CMK (cell line): ENCODE measurements at places on chromosomes 3 and 15.

DNA sequence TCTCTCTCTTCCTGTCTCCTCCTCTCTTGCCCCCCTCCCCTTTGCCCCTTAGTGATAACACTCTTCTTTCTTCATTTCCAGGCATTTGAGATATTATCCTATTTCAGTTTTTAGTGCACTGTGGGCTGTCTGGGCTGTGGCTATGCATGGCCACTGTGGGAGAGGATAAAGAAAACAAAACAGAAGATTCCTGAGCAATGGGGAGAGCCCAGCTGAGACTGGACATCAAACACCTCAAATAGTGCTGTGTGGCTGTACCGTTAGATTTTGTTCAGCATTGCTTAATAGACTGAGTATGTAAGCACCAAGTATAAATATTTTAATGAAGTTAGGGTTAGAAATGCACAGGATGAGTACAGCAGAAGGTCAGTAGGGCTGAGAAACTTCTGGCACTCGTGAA, 7.9 kb upstream of the GBE1 start:
- DNase-seq = no peak

DNA sequence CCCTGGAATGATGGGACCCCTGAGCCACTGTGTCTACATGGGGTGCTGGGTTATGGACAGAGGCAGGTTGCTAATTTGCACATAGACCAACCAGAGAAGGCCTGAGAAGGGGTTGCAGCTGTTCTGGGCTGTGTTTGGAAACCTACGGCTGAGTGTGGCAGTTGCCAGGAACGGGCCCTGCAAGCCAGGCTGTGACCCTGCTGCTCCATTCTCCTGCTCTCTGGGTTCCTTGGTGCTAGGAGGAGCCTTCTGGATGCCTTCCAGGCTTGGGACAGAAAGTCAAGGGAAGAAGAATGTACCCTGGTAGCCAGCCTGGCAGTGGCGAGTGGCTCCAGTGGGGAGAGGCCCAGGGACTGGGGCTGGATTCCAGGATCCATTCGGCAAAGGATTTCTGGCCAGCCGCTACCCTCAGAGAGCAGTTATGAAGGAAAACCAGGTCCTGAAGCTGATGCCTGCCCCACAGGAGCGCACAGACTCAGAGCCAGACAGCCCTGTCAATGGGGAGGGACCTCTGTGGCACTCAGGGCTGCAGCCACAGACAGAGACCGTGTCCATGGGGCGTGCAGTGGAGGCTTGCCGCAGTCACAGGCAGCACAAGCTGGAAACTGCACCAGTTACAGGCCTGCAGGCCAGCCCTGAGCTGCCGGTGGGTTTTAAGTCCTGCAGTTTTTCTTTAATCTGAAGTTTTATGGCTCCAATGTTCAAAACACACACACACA, 55.1 kb upstream of the ACAD9 start:
- no peak for DNase-seq

DNA sequence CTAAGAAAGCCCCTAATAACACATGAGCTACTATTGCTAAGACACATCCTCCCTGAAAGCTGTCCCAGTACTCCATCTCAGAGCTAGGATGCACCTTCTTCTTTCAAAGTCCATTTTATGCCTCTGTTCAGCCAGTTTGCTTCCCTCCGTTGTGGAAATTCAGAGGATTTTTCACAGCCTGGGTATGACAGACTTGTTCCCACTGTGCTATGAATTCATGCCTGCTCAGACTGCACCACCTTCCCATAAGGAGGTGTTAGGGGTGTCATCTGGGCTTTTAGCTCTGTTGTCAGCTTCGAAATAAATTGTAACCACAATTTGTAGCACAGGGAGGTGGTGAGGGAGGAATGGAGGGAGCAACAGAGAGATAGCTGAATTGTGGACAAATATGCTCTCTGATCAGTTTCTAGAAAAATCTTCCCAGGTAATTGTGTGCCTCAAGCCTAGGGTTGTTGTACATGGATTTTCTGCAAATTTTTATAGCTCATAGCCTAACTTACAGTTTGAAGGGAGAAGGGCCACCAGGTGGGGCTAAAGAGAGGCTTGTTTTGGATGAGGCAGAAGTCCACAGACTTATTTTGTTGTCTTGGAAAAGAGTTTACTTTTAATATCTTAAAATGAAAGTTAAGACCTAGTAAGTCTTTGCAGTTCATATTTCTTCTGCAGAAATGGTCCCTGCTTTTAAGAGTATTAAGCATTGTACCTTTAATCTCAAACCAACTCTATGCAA, 462.0 kb downstream of the PDCD6IP start:
- no peak for DNase-seq

GRCh38 chr15:73770050-73770449, 16.9 kb upstream of the INSYN1 start:
- no peak for DNase-seq

DNA sequence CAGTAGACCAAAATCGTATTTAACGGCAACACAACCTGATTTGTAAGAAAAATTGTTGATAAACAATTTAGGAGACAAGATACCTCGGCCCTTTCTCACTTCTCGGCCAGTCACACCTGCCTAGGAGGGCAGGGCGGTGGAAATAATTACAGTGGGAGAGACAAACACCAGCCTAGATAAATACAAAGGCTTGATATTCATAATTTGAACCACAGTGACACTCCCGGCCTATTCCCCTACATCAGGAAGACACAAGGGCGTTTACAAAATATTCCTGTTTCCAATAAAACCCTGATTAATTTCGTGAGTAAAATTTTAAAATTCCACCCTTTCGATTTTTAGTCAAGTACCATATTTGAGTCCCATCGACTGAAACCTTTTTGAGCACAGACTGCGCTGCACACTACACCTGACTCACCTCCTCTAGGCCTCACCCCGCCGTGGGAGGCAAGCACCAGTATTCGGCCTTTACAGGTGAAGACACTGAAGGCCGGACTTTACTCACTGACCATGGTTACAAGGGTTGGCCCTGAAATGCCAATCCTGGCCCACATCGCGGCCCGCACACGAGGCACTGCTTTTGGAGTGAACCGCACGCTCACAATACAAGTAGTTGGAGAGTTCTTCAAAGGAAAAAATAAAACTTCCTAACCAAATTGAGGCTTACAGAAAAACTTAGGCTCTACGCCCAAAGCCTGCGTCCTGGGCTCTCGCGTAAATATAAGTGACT, 794 bp downstream of the ARPP19 start:
- DNase-seq = no peak

DNA sequence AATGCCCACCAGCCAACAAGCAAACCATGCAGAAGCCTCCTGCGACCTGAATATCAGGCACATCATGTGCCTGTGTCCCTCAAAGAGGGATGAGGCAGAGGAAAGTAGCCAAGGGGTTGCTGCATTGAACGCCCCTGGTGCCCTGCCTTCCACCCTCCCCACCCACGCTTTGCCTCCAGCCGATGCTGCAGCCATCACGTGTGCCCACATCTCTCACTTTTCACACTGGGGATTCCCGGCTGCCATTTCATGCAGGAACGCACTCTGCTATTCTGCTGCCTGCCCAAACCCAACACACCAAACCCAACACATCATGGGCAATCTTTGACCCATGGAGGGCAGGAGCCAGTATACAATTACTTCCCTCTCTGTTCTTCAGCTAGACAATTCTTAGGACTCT, 462.2 kb upstream of the PROK2 start:
- DNase-seq = no peak

GRCh38 chr3:66344391-66344811, 123.6 kb downstream of the SLC25A26 start:
- DNase-seq = no peak

DNA sequence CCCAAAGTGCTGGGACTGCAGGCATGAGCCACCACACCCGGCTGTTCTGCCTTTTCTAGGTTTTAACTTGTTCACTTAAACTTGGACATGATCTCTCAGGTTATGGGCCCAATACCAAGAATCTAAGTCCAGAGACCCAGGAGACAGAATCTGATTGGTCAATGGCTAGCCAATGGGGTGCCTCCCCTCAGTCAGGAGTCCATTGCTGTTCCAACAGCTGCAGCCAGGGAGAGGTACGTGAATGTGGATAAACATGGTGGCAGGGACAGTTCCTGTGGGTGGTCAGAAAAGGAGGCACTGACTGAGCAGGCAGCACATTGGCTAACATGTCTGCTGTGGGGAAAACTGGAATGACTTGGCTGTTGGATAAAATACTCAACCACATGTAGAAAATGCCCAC, 140.3 kb downstream of the RPLP1 start:
- no peak for DNase-seq

GRCh38 chr3:144173491-144173890, 201.9 kb downstream of the DIPK2A start:
- DNase-seq = no peak

GRCh38 chr3:177427540-177427939, 230.3 kb upstream of the TBL1XR1 start:
- no peak for DNase-seq

- no peak for DNase-seq
Measured at GRCh38 chr15:34760909-34761308, 6.1 kb upstream of the GJD2 start.
